ENCODE measurements at places on chromosomes 3 and 15.

DNA sequence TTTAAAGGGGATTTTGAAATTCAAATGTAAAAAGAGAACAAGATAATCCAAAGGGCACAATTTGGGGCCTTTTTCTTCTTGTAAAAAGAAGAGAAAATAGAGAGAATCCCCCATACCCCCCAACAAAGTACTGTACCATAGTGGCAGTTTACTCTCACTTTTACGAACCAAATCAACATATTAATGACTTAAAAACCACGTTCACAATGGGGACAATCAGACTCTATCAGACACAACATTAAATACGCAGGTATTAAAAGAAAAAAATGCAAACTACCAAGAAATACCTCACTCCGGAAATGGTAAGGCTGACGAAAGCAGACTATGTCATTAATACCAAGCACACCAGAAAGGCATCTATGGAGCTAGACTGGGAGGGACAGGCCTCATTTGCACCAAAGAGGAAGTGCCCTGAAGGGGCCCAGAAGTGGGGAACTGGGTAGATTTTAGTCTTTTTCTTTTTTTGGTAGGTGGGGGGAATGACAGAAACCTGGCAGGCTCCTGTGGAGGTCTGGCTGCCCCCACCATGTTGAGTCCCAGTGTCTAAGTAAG lies 134.3 kb downstream of the TIGIT start:
- no peak for DNase-seq

- DNase-seq = no peak
Measured at GRCh38 chr3:1380926-1381646, 288.3 kb downstream of the CNTN6 start.

DNA sequence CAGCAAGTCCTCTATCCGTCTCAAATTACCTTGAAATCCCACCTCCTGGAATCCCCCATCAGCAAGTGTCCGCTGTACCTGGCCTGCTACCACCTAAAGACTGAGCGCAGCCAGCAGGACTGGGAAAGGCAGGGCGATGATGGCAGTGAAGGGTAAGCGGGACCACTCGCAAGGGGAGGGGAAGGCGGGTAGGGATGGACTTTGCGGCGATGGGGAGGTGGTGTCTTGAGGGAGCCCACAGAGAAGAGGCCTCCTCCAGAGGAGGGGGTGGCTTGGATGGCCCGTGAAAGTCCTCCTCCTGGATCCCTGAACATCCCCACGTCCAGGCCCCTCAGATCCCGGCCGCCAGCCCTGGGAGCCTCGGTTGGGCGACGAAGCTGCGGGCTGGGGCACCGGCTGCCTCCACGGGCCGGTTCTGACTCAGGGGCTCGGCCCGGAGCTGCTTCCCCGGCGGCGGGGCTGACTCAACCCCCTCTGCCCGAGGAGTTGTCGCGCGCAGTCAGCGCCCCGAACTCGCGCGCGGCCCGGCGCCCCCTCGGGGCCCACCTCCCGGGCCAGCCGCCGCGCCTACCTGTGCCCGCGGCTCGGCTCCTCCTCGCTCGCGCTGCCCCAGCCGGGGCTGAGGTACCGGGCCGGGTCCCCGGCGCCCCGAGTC lies 512 bp downstream of the LARP6 start:
- no peak for DNase-seq

GRCh38 chr15:26461847-26462608 lies 310.8 kb downstream of the GABRB3 start:
- no peak for DNase-seq
